ENCODE measurements at places on chromosomes 5 and 9.

GRCh38 chr5:91156242-91156641 lies 226.9 kb downstream of the ARRDC3 start:
- no peak for DNase-seq

DNA sequence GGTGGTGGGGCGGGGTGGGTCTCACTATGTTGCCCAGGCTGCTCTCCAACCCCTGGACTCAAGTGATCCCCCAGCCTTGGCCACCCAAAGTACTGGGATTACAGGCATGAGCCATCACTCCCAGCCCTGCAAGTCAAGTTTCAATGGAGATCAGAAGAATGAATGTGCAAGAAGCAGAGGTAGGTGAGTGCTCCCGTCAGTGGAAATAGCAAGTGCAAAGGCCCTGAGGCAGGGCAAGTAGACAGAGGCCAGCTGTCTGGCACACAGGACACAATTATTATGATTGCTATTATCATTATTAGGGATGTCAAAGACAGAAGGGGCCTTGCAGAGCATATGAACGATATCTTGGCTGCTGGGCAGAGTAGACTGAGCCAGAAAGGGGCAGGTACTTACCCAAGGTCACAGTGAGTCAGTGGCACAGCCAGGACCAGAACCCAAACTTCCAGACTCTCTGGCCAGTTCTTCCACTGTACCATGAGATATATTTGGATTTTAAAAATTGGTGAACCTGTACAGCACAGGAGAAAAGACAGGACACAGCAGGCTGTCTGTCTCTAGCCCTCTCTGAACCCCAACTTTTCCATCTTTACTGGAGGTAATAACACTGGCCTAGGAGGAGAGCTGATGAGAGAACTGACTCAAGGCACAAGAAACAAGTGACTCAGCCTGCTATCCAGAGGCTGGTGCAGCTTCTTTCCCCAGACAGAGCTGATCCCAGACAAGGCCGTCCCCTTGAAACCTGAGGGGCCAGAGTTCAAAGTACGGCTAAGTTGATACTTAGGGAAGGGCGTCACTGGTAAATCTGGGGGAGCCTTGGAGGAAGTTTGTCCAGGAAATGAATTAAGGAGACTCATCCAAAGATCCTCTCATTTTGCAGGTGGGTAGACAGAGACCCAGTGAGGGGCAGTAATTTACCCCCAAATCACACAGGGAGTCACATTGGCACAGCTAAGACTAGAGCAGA lies 1.4 kb downstream of the HDHD3 start:
- no peak for DNase-seq

- no peak for DNase-seq
Observed at GRCh38 chr9:128061275-128061960, 5.7 kb downstream of the NAIF1 start.

DNA sequence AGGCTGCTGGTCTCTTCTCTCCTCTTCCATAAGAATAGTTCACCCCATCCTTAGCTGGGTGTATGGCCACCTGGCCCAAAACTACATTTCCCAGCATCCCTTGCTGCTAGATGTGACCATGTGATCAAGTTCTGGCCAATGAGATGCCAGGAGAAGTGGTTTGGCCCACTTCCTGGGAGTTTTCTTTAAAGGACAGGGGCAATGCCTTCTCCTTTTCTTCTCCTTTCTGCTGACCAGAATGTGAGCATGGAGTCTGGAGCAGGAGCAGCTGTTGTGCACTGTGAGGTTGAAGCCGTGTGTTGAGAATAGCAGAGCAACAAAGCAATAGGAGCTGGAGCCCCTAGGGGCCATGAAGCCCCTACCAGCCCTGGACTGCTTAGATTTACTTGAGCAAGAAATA lies 36.8 kb downstream of the C9orf50 start:
- DNase-seq: no peak

GRCh38 chr5:141866096-141866495 lies 12.1 kb downstream of the PCDH1 start:
- DNase-seq: no peak

GRCh38 chr9:86860006-86860405 lies 87.3 kb downstream of the GAS1 start:
- no peak for DNase-seq

GRCh38 chr9:111297066-111297824 lies 32.8 kb downstream of the OR2K2 start:
- DNase-seq: no peak

GRCh38 chr9:118785456-118785855 lies 583.8 kb downstream of the BRINP1 start:
- DNase-seq: no peak

GRCh38 chr5:127536687-127537086 lies 19.2 kb downstream of the PRRC1 start:
- no peak for DNase-seq

DNA sequence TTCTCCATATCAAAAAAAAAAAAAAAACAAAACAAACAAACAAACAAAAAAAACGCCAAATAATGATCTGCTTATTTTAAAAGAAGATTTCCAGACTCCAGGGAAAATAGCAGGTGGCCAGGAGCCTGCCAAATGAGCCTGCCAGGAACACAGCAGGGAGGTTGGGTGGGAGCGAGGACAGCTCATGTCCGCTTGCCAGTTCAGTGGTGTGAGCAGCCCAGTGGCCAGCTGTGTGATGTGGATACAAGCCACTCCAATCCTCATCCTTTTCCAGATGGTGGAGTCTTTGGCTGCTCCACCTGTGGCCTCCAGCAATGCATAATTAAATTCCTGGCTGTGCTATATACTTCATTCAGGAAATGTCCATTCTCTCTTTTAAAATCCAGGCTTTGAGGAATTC lies 1025.1 kb upstream of the C9orf72 start:
- DNase-seq: no peak

DNA sequence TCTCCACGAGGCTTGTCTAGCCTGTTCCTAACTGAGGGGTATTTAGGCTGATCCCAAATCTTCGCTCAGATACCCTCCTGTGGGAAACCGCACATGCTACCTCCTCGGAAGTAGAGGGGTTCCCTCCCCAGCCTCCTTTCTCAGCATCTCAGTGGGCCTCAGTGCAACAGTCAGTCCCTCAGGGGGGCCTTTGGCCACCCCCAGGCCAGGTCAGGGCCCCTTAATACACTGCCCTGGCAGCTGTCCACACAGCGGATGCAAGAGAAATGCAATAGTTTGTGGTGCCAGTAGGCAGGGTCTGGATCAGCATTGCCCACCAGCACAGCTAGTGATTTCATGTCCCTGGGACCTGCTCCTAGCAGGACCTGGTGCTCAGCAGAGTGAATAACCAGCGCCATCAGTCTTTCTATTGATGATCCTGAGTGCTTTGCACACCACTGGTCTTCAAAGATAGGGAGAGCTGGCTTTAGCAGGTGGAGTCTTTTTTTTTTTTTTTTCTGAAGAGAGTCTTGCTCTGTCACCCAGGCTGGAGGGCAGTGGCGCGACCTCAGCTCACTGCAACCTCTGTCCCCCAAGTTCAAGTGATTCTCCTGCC lies 7.5 kb downstream of the PLPP7 start:
- DNase-seq: no peak

GRCh38 chr5:37846786-37847310 lies 7.0 kb upstream of the GDNF start:
- DNase-seq: no peak

DNA sequence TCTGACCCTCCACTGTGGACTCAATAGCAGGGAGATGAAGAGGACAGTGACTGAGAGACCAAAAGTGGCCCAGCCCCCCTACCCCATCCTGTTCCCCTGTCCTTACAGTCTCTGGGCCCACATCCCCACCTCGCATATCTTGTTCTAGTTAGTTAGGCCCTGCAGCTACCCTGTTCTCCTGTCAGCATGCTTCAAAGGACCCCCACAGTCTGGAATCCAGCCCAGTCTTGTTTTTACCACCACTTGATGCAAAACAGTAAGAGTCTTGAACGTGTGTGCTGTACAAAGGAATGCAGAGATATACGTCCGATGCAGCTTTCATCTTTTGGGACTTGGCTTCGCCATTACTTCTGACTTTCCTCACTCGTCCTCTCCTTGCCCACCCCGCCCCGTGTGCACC lies 12.2 kb upstream of the POMT1 start:
- no peak for DNase-seq

DNA sequence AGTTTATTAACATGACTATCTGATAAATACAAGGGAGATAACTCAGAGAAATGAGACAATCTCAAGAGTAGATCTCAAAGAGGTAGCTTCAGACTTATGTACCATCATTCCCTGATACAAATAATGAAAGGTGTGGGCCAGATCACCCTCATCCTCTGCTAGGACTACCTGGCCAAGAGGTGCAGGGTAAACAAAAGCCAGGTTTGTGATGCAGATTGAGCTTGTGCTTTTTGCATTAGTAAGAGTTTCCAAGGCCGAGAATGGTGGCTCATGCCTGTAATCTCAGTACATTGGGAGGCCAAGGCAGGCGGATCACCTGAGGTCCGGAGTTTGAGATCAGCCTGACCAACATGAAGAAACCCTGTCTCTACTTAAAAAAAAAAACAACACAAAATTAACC lies 8.9 kb upstream of the SPIN1 start:
- DNase-seq: no peak

GRCh38 chr5:140219068-140219991 lies 44.3 kb downstream of the CYSTM1 start:
- DNase-seq: no peak

- DNase-seq: no peak
Observed at GRCh38 chr9:70034271-70034711, 9.4 kb upstream of the MAMDC2 start.

- peak; percentile 30 for DNase-seq
Observed at GRCh38 chr9:91419222-91420191, 4.1 kb downstream of the NFIL3 start.

GRCh38 chr9:134055981-134056461 lies 11.8 kb downstream of the BRD3 start:
- DNase-seq: peak; percentile 64

- DNase-seq: no peak
Observed at GRCh38 chr5:124627815-124628595, 118.4 kb downstream of the ZNF608 start.

GRCh38 chr9:22214021-22214420 lies 204.9 kb upstream of the CDKN2B start:
- DNase-seq: no peak

GRCh38 chr9:87035879-87036278 lies 88.6 kb upstream of the GAS1 start:
- DNase-seq: no peak

GRCh38 chr5:95858023-95858461 lies 35.5 kb upstream of the GLRX start:
- no peak for DNase-seq

GRCh38 chr9:16031971-16032370 lies 479.1 kb downstream of the CCDC171 start:
- no peak for DNase-seq

DNA sequence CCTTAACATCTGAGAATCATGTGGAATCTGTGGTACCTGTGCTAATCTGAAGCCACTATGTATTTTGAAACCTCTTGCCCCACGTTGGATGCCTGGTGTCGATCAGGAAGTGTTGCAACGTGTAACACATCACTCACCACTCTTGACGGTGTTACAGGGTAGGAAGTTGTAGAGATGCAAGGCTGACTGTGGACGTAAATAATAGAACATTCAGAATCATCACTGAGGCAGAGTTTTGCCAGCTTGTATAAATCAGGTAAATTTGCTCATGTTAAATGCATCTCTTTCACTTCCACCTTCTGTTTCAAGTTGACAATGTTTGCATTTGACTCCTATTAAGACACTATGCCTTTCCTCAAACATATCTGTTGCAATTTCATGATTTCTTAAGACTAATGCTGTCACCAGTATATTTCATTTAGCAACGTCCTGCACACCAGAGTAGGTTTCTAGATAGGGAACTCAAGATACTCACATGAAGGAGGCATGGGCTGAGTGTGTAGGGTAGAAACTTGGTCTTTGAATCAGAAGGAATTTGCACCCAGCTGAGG lies 38.1 kb downstream of the BASP1 start:
- DNase-seq: no peak

DNA sequence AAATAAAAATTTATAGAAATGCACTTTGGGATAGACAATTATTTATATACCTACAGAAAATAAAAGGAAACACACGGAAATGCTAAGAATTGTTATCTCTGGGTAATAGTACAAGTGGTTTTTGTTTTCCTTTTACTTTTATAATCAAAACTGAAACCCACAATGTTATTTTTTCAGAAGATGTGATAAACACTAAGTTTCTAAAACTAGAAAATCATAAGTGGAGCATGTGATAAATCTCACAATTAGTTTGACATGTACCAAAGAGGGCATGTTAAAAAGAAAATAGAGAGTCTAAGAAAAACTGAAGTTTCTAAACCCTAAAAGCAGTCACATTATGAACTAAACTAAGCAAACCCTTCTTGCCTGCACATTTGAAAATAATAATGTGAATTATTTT lies 61.1 kb downstream of the OXCT1 start:
- DNase-seq: no peak

GRCh38 chr9:108973895-108974294 lies 39.4 kb downstream of the CTNNAL1 start:
- no peak for DNase-seq

- DNase-seq: peak; percentile 8
Observed at GRCh38 chr9:33778700-33779351, 16.5 kb upstream of the PRSS3 start.

DNA sequence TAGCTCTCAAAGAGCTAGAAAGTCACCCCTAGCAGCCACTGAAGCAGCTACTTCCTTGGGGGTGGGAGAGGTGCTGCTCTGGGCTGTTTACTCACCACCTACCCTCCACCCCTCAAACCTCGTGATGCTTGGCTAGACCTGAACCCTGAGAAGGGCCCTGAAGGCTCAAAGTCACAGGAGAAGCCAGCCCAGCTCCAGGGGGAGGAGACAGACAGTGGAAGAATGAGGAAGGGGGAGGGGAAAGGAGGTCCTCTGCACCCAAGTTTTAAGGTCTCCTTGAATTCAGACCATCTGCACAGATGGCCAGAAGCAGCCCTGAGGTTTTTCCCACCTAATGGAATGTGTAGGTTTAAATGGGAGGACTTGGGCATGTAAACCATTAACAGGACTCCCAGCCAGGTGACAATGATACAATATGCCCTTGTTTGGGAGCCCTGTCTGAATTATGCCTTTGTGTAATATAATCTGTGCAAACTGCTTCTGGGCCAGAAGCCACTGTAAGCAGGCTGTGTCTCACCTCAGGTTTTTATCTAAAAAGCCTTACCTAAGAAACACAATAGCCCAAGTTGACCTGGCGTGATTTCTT lies 180.5 kb downstream of the PIK3R1 start:
- DNase-seq: no peak

DNA sequence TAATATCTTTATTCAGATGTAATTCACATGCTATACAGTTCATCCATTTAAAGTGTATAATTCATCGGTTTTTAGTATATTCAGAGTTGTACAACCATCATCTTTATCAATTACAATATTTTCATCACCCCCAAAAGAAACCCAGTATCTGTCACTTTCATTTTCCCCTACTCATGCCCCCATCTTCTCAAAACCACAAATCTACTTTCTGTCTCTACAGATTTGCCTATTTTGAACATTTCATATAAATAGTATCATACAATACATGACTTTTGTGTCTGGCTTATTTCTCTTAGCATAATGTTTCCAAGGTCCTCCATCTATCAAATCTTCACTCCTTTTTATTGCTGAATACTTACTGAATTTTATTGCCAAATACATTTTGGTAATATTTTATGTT lies 305.1 kb upstream of the SGCD start:
- no peak for DNase-seq
